Stimulated activated CD8-positive, alpha-beta memory T cell treated with anti-CD3 and anti-CD28 coated beads, Interleukin-7, amount 100 ng/mL, for 1 hour (primary cell): ENCODE measurements at places on chromosomes 7 and 10.

GRCh38 chr7:139991911-139992310 lies 70.8 kb downstream of the PARP12 start:
- DNase-seq = no peak

GRCh38 chr10:79402625-79402946 lies 42.8 kb downstream of the ZCCHC24 start:
- no peak for DNase-seq

- DNase-seq = no peak
Observed at GRCh38 chr7:41287559-41288335, 415.1 kb downstream of the INHBA start.

DNA sequence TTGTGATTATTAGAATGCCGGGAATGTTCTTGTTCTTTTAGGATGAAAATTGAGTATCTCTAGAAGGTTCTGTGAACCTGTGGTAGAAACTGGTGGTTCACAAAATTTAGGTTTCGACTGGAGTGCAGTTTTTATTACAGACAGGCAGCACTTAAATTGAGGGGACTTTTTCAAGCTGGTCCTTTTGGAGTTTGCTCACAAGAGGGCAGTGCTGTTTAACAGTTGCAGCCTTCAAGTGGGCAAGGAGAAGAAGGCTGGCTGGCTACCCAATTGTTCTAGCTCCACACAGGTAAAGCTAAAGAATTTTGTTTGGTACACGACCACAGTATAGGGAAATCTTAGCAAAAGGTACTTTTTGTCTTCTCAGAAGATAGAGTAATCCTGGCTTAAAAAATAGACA lies 233.6 kb downstream of the SNX13 start:
- DNase-seq = no peak

DNA sequence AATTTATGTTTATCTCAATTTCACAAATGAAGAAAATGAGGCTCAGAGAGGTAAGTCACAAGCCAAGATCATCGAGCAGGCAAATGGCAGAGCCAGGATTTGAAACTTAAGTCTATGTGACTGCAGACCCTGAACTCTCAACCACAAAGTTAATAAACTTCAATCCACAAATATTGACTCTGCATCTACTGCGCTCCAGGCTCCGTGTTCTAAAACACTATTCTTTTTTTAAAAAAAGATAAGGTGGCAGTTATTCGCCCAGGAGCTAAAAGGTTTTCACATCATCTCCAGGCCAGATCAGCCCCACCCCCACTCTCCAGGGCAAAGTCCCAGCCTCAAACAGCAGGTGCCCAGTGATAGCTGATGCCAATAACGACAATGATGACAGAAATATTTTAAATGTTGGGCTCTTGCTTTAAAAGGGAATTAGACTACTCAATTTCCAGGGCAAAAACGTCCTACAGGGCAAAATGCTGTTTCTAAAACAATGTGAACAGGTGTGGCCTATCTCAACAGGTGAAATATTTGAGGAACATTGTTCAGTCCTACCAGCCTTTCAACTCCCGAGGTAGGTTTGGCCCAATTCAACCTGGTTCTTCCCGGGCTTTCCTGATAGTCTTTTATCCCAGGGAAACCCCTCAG lies 85.2 kb downstream of the SORBS1 start:
- no peak for DNase-seq

- no peak for DNase-seq
Observed at GRCh38 chr7:140478246-140479061, 851 bp downstream of the MKRN1 start.

DNA sequence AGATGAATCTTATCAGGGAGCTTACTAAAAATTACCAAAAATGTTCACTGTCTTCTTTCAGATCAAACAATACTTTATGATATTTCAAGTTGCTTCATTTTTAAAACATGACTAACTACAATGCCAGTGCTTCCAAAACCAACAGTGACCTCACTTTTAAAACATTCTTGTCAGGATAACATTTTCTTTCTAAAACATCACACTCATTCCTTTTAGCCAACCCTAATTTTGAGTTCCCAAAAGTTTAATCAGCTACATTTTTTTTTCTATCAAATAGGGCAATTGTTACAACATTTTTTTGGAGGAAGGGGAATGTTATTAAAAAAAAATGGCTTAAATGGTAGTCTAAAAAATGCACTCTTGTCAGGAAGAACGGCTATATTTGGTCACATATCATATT lies 37.3 kb downstream of the RTKN2 start:
- no peak for DNase-seq

DNA sequence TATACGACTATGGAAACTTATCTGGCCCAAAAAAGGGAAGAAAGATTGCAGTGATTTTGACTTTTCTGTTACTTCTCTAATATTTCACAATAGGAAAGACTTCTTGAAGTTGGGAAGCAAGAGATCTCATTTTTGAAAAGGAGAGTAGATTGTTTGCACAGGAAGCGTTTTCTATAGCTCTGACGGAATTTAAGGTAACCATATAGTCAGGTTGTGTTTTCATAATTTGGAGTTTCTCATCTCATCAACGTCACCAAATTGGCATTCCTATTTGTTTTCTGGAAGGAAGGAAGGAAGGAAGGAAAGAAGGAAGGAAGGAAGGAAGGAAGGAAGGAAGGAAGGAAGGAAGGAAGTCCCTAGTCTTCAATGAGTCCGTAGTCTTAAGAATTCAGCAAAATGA lies 732.0 kb downstream of the XPNPEP1 start:
- DNase-seq = no peak

DNA sequence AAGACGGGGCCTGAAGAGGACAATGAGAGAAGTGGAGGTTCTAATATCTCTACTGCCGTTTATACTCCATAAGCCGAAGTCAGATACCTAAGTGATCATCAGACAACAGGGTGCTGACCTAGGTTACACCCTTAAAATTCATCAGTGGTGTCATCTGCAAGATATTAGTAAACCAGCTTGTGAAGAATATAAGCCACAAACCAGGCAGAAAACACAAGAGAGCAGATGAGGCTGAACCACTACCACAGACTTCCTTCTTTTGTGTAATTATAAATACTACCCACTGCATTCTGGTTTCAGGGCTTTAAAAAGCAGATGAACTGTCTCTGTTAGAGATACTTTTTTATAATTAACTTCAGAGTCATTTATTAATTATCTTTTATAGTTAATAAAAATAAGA lies 69.0 kb upstream of the LRRC17 start:
- no peak for DNase-seq

DNA sequence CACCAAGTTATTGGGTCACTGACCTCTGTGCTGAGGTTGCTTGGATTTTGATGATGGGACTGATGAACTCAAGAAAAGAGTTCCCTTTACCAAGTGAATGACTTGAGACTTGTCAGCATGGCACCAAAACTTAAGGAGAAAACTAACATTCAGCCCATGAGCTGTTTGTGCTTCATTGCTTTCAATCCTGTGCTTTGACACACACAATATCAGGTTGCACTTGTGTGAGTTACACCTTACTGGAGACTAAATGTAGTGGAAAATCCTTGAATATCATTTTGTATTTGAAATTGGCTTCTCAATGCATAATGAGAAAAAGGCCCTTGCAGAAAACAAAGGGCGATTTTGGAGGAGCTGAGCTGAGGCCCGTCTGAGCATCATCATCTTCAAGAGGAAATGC lies 2.7 kb downstream of the BAG3 start:
- no peak for DNase-seq

DNA sequence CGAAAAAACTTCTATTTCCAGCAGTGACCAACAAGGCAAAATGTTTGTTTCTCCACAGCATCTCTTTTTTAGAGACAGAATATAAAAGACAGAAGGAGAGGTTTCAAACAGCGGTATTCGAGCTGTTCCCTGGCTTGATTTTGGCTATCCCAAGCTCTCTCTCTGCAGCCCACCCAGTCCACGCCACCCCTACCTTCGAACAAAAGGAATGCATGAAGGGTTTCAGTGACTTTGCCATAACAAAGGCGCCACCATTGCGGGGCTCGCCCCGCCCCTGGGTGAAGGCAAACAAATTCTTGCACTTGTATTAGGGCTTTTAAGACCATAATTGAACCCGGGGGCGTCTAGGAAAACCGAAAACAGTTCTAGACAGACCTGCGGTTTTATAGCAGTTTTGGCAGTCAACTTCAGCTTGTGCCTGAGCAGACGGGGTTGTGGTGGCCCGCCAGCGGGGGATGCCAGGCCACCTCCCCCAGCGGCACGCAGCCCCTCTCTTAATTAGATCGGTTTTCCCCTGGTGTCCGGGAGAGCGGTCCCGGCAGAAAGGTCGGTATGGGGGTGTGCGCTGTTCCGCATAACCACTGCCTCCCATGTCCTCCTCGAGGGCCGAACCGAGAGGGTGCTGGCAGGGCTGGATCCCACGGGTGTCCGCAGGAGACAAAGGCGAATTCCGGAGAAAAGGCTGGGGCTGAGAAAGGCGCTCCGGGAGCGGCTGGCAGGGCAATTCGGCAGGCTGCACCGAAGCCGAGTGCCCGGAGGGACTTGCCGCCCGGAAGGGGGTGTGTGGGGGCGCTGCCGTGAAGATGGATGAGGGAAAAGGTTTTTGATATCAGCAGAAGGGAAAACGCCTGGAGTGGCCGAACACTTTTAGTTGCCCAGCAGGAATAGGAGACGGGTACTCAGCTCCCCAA lies 2.7 kb upstream of the HOXA11 start:
- DNase-seq = no peak

- no peak for DNase-seq
Observed at GRCh38 chr10:3622845-3623621, 162.0 kb downstream of the KLF6 start.

DNA sequence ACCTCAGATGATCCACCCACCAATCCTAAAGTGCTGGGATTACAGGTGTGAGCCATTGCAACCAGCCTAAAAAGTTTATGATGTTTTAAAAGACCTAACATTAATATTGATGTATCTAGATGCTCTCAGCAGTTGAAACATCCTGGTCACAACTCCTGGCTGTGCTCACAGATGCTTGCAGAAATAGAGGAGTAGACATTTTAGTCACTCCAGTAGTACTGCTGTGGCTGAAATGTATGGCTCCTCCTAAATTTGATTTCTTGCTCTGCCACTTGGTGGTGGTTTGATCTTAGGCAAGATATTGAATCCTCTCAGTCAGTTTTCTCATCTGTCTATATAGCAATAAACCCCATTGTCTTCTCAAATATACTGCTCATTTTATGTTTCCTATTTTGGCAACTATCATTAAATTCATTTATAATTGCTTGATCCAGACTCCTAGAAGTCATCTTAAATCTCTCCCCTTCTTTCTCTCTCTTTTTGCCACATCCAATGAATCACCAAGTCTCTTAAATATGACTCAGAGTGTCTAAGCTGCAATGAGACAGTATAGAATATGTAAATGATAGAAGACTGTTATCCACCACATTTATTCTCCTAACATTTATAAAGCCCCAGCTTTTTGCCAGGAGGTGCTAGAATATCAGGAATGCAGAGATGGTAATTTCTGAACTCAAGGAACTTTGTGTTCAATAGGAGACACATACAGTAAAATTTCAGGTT lies 78.1 kb upstream of the NRBF2 start:
- DNase-seq = no peak

DNA sequence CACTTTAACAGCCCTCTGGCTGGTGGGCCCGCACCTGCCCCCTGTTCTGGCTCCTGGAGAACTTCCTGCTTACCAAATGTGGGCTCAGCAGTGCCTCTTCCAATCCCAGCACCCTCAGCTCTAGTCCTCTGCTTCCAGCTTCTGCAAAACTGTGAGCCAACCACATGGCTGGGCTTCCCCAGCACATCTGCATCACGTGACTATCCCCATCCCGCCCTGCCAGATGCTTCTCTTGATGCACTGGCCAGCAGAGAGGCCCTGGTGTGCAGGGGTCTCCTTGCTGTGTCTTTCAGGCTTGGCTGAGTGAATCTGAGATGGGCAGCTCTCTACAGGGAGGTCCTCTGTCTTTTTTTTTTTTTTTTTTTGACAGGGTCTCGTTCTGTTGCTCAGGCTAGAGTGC lies 43.8 kb upstream of the DMBT1 start:
- no peak for DNase-seq

GRCh38 chr10:129849452-129849750 lies 114.7 kb downstream of the EBF3 start:
- no peak for DNase-seq

DNA sequence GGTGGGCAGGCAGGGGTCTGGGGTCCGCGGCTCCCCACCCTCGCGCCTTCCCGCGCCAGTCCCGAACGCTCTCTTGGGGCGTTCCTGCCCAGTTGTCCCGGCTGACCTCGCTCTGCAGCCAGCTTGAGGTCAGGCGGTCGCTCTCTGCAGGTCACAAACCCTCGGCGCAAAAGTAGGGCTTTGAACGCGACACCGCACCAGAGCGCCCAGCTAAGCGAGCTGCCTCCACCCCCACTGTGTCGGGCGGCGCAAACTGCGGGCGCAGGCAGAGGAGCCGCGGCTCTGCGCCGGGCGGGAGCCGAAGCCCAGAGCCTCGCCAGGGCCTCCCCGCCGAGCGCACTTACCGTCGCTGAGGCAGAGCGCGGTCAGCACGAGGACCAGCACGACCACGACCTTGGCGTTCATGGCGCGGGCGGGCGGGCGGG lies 284 bp downstream of the CXCL12 start:
- DNase-seq = no peak

DNA sequence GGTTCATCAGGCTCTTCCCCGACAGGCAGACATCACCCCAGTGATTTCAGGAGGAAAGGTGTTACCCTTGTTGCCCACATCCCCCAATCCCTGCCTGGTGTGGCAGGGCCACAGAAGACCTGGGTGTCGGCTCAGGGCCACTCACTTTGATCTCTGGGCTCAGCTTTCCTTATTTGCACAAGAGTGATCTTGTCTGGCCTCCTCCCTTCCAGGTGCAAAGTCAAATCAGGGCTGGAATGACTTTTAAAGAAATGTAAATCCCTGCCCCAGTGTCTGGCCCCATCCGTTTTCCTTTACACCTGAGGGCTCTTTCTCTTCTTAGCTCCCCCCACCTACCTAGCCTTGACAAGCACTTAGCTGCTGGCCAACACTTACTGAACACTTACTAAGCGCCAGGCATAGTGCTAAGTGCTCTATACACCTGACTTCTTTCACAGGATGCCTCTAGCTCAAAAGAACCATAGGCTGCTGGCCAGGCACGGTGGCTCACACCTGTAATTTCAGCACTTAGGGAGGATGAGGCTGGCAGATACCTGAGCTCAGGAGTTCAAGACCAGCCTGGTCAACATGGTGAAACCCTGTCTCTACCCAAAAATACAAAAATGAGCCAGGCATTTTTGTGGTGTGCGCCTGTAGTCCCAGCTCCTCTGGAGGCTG lies 979 bp upstream of the NODAL start:
- no peak for DNase-seq
